HTR-8/SVneo (cell line): ENCODE measurements at places on chromosomes 2 and 18.

- DNase-seq: peak; percentile 69
These were observed 217.8 kb downstream of the OSR1 start for GRCh38 chr2:19140463-19141208.

DNA sequence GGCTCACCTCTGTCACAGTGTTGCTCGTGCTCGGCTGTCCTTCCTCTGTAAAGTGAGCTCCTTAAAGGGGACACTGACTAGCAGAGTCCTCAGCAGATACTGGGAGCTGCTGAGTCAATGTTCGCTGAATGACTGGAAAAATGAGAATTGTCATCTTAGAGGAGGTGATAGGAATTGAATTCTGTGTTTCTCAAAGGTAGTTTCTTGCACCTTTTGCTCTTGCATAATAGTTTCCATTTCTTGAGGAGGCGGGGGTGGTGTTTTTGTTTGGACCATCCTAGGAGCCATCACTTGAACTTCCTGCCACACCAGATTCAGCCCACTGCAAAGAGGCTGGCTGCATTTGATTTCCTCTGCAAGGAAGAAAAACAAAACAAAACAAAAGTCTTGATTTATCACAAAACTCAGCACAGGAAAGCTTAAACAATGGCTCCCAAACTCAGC lies 11.4 kb upstream of the RFX8 start:
- DNase-seq: no peak

DNA sequence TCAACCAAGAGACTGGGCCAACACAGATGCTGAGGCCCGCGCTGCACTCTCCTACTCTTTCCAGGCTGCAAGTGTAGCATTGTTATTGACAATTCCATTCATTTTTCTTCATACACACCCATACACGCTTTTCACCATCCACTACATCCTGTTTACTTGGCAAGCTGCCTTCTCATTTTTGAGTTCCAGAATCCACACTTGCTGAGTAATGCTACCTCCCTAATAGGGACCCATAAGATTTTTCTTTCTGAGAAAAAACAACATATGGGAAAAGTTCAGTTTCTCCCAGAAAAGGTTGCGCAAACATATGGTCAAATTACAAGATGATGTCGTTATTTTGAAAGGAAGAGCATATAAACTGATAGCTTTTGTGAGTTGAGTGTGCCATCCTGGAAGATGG lies 3.3 kb upstream of the NETO1 start:
- DNase-seq: peak; percentile 8

GRCh38 chr18:28834889-28835288 lies 658.0 kb upstream of the CDH2 start:
- no peak for DNase-seq

DNA sequence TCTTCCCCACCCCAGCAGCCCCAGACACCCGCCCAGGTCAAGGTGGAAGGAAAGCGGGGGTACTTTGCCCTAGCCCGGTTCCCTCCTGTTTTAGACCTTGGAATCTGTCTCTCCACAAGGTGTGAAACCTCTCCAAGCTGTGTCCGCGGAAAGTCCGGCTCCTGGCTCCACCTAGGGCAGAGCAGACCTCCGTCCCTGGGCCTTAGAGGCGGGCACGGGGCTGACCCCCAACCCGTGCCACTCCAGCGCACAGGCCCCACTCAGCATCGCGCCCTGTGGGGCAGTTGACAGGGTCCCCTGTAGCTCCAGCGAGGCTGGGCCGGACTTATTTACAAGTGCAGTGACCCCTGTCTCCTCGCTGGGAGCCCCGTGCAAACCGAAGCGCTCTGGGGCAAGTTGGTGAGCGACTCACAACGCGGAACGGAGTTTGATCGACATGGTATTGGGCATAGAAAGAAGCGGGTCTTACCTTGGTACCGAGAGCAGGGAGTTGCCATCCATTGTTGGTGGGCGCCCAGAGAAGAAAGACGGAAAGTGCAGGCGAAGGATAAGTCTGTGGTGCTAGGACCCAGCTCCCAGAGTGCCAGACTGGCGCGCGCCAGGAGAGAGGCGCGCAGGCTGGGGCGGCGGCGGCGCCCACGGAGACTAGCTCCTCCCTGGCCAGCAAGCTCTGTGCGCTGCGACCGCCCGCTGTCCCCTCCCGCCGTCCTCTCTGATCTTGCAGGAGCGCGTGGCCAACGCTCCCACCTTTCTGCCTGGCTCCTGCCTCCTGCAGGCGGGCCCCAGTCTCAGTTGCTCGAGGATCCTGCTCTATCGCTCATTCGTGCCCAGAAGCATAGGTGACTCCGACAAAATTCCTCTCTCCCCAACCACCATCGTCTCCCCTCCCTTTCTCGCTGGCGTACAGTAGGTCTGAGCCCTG lies at the start of gene SPHKAP:
SPHKAP (minus strand) TSS at position 590 of the 922 bp plus-strand sequence; CDS start at position 501, 89 bp downstream.
- DNase-seq: no peak

DNA sequence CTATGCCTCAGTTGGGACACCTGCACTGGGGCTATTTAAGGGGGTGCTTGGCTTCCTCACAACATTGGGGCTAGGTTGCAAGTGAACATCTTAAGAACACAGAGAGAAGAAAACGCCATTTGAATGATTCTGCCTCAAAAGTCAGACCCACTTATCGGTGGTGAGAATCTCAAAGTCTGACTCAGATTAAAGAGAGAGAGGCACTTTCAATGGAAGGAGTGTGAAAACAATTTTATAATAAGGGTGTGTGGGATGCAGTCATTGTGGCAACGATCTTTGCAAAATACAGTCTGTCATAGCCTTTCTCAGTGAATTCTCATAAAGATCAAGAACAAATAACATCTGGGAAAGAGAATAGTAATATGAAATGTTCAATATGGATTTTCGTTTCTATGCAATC lies 41.8 kb downstream of the CCDC102B start:
- no peak for DNase-seq

DNA sequence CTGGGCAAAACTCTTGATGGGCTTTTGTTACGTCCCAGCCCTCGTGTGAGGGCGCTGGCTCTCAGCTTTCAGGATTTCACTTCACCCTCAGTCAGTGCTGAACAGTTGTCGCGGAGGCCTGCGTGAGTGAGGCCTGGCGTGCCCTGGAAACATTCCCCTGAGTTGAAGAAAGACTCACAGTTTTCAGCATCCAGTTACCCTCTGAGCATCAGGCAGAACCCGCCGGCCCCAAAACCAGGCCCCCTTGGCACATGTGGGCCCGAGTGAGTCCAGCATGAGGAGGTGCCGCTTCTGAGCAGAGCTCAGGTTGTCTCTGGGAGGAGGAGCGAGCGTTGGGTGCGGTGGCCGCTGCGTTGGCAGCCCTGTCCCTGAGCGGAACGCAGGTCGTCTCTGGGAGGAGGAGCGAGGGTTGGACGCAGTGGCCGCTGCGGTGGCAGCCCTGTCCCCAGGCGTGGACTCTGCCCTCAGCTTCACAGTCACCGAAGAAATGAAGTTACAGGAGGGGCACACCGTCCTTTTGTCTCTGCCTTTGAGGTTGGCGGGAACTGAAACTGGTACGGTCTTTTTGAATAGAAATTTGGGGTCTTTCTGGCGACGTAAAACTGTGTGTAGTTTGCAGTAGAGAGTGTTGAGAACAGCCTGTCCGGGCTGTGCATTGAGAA lies at the start of gene NEU4:
NEU4 (plus strand) TSS at position 473 of the 662 bp plus-strand sequence. CDS start 5,292 bp downstream, outside the sequence.
- DNase-seq: no peak

DNA sequence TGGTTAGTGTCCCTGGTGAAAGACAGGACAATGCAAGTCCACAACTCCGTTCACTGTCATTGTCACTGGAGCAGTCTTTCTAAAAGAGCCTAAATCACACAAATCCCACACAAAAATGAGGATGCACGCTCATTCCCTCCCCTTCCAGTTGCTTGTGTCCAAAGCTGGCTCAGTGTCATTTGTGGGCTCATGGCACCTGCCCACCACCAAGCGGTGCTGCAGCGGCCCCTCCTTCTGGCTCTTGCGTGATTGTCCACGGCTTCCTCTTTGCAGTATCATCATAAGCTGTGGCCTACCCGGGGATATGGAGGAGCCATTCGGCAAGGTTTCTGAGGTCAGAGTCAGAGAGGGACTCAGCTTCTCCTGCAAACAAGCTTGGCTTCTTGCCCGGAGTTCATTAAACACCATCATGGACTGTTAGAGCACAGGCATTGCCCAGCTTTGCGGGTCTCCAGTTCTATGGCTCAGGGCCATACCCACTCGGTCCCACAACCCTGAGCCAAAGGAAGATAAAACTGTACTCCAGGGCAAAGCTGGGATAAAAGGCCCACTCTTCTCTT lies 179.4 kb upstream of the AGAP1 start:
- DNase-seq: no peak

DNA sequence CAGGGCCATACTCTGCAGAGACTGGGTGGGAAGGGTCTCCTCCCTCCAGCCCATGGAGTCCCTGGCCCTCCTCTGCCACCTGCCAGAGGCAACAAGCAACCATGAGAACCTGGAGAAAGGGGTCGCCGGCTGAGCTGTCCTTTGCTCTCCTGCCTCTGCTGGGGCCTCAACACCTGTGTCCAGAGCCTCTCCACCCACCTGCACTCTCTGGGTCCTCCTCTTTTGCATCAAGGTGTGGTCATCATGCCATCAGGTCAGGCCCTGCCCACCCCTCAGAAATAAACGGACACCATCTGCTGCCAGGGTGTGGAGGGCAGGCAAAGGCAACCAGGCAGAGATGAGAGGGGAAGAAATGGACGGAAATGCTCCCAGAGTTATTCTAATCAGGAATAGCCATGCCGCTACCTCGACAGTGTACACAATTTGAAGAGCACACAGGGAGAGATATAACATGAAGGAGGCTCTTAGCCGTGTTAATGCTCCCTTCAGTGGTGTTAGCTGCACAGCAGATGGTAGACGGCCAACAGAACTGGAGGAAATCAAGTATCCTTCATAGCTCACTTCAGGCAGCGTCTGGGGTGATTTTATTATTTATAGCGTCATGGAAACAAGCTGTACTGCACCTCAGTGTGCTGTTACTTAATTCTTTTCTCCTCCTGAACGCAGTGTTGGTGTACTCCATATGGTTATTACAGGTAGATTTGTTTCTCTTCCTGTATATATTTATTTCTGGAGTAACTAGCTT lies 247.9 kb downstream of the TSN start:
- no peak for DNase-seq

DNA sequence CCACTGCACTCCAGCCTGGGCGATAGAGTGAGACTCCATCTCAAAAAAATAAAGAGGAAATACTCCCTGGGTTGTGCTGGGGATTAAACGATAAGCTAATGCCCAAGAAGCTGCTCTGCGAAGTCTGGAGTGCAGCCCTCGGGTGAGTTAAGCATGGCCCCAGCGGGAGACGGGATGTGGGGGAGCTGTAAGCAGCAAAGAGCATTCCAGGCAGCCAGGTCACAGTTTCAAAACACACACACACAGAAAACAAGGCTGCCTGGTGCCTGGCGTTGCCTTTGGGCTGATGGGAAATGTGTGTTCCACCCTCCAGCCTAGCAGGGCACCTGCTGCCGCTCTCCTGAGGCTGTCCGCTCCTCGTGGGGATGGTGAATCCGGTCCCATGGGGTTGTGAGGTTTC lies 24.1 kb downstream of the ODC1 start:
- DNase-seq: no peak

DNA sequence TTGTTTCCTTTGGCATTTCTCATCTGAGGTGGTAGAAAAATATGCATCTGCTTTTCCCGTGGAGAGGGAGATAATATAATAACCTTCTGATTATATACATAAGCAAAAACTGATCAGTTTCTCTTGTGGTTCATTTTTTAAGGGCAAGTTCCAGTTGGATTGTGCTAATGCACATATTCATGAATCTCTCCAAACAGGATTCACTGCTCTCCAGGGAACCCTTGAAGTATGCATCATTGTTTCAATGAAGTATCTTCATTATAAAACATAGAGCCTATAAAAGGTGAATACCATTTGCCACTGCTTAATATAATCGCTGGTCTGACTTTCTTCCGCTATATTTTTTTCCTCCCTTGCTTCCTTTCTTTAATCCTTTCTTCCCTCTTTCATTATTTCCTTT lies 384.7 kb downstream of the FIGN start:
- DNase-seq: no peak

GRCh38 chr2:109503191-109503590 lies 110.6 kb downstream of the SEPTIN10 start:
- no peak for DNase-seq

DNA sequence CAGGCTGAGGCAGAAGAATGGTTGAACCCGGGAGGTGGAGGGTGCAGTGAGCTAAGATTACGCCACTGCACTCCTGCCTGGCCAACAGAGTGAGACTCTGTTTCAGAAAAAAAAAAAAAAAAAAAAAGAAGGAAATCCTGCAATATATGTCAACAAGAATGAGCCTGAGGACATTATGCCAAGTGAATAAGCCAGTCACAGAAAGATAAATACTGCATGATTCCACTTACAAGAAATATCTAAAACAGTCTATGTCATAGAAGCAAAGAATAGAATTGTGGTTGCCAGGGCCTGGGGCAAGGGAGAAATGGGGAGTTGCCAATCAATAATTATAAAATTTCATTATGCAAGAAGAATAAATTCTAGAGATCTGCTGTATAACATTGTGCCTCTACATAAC lies 425.8 kb downstream of the NRXN1 start:
- DNase-seq: no peak

DNA sequence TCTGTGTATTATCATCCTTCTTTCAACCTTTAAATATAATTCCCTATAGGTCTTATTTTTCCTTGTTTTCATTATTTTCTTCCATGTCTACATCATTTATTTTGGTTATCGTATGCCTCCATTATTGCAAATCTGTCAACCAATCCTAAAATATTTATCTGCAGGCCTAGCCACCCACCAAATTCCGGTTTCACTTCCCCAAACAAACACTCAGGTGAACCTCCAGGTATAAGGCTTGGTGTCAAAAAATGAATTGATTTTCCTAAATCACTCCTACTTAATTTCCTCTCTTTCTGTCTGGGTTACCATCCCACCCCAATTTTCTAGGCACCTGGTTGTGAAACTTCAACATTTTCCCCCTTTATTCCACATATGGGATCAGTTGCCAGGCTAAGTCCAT lies 111.9 kb upstream of the LINC00305 start:
- no peak for DNase-seq

- DNase-seq: no peak
These were observed 56.4 kb upstream of the VRK2 start for GRCh38 chr2:57990118-57990725.

- DNase-seq: peak; percentile 11
These were observed 237.4 kb downstream of the CAMKMT start for GRCh38 chr2:44599130-44599529.

GRCh38 chr2:36002941-36003340 lies 352.6 kb upstream of the CRIM1 start:
- DNase-seq: no peak

GRCh38 chr2:220619525-220620220 lies 952.4 kb downstream of the EPHA4 start:
- no peak for DNase-seq

- no peak for DNase-seq
These were observed 94.8 kb upstream of the HNRNPA3 start for GRCh38 chr2:177117755-177118154.

DNA sequence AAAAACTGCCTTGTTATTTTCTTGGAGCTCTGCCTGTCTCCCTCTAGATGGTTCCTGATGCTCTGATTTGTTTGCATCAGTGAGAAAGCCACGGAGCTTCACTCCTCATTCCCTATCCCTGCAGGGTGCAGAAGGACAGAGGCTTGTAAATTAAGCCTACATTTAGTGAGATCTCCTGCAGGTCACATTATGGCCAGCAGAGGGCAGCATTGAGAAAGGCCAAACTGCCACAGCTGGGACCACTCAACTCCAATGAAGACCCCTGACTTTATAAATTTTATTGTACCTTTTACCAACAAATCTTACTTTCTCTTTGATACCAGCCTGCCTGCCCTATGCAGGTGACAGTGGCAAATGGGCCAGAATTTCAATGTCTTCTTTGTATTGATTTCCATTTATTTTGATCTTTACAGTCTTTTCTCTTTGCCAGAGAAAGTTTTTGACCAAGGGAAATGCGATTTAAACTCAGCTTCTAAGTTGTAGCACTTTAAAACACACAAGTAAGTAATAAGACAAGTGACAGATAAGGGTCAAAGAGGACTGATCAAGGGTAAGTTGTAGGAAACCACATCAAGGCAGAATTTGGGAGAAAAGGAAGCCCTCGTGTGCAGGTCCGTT lies 1029.1 kb upstream of the KLHL29 start:
- DNase-seq: peak; percentile 14
